M059J (cell line): ENCODE measurements at places on chromosomes 6 and 20. TPM values are rescaled to one million over a fixed set of nuclear protein-coding genes. Genes with fewer than 3 reads are reported as not detected.

Gene CD40
- not detected in 2 replicates for total RNA-seq

Gene GPR31
- total RNA-seq = not detected in 2 replicates

GRCh38 chr6:155014670-155015300 lies 19.7 kb downstream of the TIAM2 start:
- peak; percentile 80 for DNase-seq

DNA sequence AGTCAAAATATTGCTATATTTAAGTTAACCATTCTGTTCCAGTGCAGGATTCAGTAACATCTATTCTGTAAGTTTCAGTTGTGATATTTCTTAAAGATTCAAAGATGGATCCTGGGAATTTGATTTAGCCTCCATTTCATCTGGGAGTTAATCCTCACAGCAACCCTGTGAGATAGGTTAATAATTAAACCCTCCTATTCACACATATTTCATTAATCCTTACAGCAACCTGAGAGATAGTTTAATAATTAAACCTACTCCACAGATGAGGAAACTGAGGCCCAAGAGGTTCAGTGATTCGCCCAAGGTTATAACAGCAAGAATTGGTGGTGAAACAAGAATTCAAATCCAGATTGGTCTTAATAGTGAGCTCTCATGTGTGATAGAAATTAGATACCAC lies 10.9 kb upstream of the ZBTB2 start:
- DNase-seq = no peak

DNA sequence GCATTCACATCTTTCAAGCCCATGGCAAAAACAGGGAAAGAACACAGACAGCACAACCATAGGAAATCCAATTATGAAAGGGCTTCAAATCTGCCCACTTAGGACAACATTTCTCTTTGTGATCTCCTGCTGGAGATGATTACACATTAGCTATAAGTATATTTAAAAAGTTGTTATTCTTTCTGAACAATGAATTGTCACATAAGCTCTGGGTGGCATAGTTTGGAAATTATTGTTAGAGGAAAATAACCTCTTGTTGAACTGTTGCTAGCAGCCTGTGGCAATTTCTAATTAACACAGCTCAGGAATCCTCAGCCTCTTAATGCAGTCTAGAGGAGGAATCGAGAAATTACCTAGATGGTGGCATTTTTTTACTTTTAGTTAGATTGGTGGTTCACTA lies 54.9 kb downstream of the BCAS1 start:
- DNase-seq = no peak

DNA sequence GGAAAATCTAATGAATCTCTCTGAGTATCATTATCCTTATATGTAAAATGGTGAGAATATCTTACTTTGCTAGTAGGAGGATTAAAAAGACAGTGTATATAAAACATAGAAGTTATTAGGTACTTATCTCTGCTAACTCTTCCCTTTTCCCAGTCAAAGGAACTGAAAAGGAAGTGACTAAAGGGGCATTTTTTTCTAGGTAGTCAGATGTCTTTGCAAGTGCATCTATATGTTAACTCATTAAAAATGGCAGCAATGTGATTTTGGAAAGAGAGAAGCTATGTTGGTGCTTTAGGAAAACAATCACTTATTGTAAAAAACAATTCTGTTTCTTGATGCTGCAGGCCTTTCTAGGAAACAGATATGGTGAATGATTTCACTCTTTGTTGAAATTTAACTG lies 180.9 kb downstream of the SAMD5 start:
- no peak for DNase-seq
